Thoracic aorta (tissue), 2 donors: ENCODE measurements at places on chromosomes 3 and 15.

GRCh38 chr3:166446986-166447385 lies 609.8 kb upstream of the BCHE start:
- DNase-seq, result no peak
- H3K27ac ChIP-seq, result no peak overlapping the region
- H3K4me1 ChIP-seq, result no peaks in the 10 kb centered on the region
- H3K4me3 ChIP-seq, result no peak overlapping the region

DNA sequence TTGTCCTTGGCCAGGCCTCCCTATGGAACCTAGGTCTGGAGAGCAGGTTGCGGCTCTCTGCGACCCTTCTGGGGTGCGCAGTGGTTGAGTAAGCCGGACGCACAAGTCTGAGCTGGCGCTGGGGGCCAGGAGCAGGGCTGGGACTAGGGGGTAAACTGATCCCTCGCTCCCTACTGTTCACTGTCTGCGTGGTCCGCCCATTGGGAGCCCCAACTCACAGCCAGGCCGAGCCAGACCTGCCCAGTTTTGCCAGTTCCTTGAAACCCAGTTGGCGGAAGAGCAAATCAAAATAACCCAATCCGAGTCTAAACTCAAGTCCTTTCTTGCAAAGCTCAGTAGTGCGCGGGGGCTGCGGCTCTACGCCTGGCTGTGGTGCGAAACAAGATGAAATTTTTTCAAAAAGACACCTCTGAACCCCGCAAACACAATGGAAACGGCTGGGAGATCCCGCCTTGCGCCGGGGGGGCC lies 17.5 kb downstream of the RGMA start:
- peaks cover 57% of the 10 kb centered on the region for H3K4me1 ChIP-seq
- no peaks in the 10 kb centered on the region for H3K27me3 ChIP-seq
- DNase-seq, result no peak
- H3K27ac ChIP-seq, result peak overlapping the region; percentile 88
- no peaks in the 10 kb centered on the region for H3K36me3 ChIP-seq

DNA sequence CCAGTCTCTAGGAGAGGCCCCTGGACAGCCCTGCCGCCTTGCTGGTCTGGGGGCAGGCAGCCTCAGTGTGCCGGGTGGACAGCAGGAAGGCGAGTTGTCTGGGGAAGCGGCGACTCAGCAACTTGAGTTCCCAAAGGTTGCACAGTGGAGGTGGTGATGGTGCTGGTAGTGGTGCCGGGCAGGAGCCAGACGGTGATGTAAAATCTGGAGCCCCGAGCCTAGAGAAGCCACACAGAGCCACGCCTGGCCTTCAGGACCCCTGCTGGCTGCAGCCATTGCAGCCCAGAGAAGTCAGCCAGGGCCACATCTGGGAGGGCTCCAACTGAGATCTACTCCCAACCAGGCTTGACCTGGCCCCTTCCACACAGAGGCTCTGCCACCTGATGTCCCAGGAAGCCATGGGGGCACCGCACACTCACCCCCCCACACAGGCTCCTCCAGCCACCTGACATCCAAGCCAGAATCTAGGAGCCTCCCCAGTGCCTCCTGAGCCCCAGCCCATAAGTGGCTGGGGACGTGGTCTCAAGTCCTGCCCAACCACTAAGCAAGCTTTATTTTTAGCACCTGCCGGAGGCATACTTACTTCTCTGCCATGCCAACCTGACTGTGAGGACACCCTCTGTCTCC lies 8.8 kb downstream of the C3orf22 start:
- H3K36me3 ChIP-seq, result no peaks in the 10 kb centered on the region
- no peaks in the 10 kb centered on the region for H3K4me1 ChIP-seq
- H3K27me3 ChIP-seq, result no peaks in the 10 kb centered on the region

GRCh38 chr15:95609096-95609495 lies 721.4 kb upstream of the NR2F2 start:
- no peaks in the 10 kb centered on the region for H3K27me3 ChIP-seq
- H3K4me3 ChIP-seq, result no peak overlapping the region
- no peak overlapping the region for H3K27ac ChIP-seq
- no peak for DNase-seq
- H3K4me1 ChIP-seq, result peaks cover 37% of the 10 kb centered on the region
- no peaks in the 10 kb centered on the region for H3K36me3 ChIP-seq

GRCh38 chr3:31892500-31892899 lies 88.6 kb downstream of the OSBPL10 start:
- H3K4me3 ChIP-seq, result no peak overlapping the region
- no peaks in the 10 kb centered on the region for H3K4me1 ChIP-seq
- no peaks in the 10 kb centered on the region for H3K27me3 ChIP-seq
- H3K27ac ChIP-seq, result no peak overlapping the region
- no peak for DNase-seq
- H3K36me3 ChIP-seq, result no peaks in the 10 kb centered on the region

- no peak for DNase-seq
- no peak overlapping the region for H3K4me3 ChIP-seq
- no peaks in the 10 kb centered on the region for H3K36me3 ChIP-seq
- H3K27me3 ChIP-seq, result no peaks in the 10 kb centered on the region
Observed at GRCh38 chr3:59783468-59783988, 733.7 kb upstream of the CFAP20DC start.

GRCh38 chr3:183265834-183266417 lies 12.9 kb downstream of the B3GNT5 start:
- no peaks in the 10 kb centered on the region for H3K36me3 ChIP-seq
- H3K4me1 ChIP-seq, result no peaks in the 10 kb centered on the region
- no peaks in the 10 kb centered on the region for H3K27me3 ChIP-seq
- H3K27ac ChIP-seq, result no peak overlapping the region

- no peaks in the 10 kb centered on the region for H3K36me3 ChIP-seq
- H3K27ac ChIP-seq, result no peak overlapping the region
- H3K27me3 ChIP-seq, result no peaks in the 10 kb centered on the region
- no peak for DNase-seq
- H3K4me1 ChIP-seq, result no peaks in the 10 kb centered on the region
Observed at GRCh38 chr15:35325374-35325941, 220.5 kb downstream of the DPH6 start.

DNA sequence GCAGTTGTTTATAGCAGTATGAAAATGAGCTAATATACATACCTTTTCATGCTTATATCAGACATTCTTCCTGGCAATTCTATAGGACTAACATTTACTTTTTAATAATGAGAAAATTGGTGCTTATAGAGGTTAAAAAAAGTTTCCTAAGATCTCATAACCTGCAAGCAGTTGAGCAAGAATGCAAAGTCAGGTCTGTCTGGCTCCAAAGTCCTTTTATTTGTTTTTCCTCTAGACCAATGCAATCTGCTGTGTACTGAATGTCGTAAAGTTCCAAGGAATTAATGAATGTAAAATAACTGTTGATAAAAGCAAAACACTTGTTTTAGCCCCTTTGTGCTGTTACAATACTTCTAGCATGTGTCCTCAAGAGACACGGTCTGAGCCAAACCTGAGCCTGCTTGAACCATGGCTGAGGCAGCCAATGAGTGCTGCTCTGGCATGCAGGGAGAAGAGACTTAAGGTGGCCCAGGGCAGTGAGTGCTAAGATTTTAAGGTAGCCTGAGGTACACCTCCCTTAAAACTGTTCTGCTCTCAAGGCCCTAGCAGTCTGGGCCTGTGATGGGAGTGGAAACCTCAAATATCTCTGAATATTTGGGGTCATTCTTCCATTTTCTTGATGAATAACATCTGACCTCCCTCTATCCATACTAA lies 555.1 kb upstream of the NAALADL2 start:
- no peaks in the 10 kb centered on the region for H3K27me3 ChIP-seq
- no peak overlapping the region for H3K4me3 ChIP-seq
- H3K4me1 ChIP-seq, result no peaks in the 10 kb centered on the region
- H3K27ac ChIP-seq, result no peak overlapping the region

GRCh38 chr3:29761517-29761916 lies 480.6 kb downstream of the RBMS3 start:
- peak overlapping the region; percentile 3 for H3K27ac ChIP-seq
- no peaks in the 10 kb centered on the region for H3K27me3 ChIP-seq
- no peak for DNase-seq
- no peak overlapping the region for H3K4me3 ChIP-seq

DNA sequence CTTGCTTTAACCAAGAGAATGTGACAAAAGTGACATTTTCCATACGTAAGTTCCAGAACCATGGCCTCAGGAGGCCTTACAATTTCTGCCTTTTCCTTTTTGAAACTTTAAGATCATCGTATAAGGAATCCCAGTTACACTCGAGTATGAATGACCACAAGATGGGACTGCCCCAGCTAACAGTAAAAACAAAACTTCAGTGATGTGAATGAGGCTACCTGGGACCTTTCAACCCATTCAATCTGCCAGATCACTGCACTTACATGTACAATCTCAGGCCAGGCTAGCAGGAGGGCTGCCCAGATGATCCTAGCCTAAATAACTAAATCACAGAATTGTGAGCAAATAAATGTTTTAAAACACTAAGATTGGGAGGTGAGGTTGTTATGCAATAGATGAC lies 328.8 kb downstream of the CNTN6 start:
- DNase-seq, result no peak
- H3K27ac ChIP-seq, result no peak overlapping the region
- no peaks in the 10 kb centered on the region for H3K27me3 ChIP-seq

- no peaks in the 10 kb centered on the region for H3K27me3 ChIP-seq
- no peaks in the 10 kb centered on the region for H3K4me1 ChIP-seq
- no peaks in the 10 kb centered on the region for H3K36me3 ChIP-seq
- no peak overlapping the region for H3K27ac ChIP-seq
- H3K4me3 ChIP-seq, result no peak overlapping the region
Observed at GRCh38 chr3:83454353-83454752, 1504.4 kb upstream of the CADM2 start.

DNA sequence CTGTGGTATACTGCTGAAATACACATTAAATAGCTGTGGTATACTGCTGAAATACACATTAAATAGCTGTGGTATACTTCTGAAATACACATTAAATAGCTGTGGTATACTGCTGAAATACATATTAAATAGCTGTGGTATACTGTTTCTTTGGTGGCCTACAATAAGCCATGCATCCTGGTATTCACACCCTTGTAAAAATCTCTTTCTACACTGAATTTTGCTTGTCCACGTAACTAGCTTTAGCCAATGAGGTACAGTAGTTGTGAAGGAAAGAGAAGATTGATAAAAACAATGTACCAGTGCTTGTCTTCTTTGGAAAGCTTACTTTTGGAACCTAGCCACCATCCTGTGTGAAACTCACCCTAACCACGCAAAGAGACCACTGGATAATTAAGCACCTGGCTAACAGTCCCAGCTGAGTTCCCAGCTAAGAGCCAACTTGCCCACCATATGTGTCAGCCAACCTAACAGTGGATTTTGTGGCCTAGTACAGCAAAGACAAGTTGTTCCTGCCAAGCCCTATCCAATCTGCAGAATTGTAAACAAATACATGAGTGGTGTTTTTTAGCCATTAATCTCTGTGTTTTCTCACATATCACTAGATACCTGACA lies 103.4 kb upstream of the MELTF start:
- no peaks in the 10 kb centered on the region for H3K27me3 ChIP-seq
- no peak overlapping the region for H3K4me3 ChIP-seq
- no peak overlapping the region for H3K27ac ChIP-seq

- no peaks in the 10 kb centered on the region for H3K36me3 ChIP-seq
- no peak for DNase-seq
- no peaks in the 10 kb centered on the region for H3K27me3 ChIP-seq
- no peak overlapping the region for H3K27ac ChIP-seq
Observed at GRCh38 chr3:111735243-111735758, 123.8 kb upstream of the PHLDB2 start.

DNA sequence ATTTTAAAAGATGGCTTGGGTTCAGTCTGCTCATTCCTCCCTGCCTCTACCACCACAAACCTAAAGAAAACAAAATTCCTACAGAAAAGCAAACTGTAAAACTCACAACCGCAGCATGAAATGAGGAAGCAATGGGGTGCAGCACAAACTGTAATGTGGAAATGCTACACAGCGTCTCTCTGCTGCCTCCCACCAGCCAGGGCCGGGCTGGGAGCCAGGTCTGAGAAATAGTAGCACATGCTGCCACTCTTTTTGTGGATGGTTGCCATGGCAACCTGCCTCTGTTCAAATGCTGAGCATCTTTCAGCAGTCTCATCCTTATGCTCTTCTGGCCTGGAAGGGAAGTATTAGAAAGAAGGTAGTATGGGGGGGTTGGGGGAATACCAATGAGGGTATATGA lies 55.4 kb downstream of the EOMES start:
- H3K27ac ChIP-seq, result no peak overlapping the region
- no peaks in the 10 kb centered on the region for H3K27me3 ChIP-seq

DNA sequence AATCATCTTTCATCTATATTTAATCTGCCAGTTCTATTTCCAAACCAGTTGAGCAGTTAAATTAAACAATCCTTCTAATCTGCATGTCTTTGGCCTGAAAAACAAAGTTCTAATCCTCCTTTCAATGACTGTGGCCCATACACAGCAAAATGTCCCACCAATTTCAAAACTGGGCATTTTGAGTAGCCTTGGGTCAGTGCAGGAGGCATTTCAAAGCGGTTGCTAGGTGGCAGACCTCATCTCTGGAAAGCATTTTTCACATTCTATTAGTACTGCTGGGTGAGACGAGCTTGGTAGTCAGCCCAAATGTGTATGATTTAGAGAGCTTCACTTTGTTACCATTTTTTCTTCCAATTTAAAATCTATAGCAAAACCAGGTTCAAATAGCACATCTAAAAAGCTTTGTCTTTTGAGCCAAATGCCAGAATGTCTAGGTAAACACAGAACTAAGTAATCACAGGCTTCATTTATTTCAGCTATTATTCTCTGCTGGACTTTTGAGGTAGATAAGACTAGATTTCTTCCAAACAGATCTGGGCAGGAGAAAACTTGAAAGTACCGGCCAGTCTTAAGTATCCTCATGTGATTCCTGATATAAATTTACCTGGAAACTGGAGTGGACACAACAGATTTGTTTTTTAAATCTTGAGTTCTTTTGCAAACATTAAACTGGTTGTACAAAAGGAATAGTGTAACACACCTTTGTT lies 8.9 kb upstream of the ARHGEF26 start:
- H3K4me1 ChIP-seq, result no peaks in the 10 kb centered on the region
- H3K27ac ChIP-seq, result no peak overlapping the region
- H3K36me3 ChIP-seq, result no peaks in the 10 kb centered on the region
- H3K27me3 ChIP-seq, result no peaks in the 10 kb centered on the region

DNA sequence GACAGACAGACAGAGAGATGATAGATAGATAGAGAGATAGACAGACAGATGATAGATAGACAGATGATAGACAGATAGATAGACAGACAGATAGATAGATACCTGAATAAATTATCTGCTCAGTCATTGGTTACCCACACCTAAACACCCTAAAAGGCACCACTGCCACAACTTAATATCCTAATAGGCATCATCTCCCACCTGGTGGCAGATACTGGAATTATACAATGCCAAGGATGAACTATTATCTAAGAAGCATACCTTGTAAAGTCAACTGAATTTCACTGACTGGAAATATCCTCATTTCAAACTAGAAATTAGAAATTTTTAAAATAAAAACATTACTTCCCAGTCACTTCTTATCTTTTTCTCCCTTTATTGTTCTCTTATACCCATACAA lies 19.4 kb upstream of the ATP8B4 start:
- H3K36me3 ChIP-seq, result no peaks in the 10 kb centered on the region
- DNase-seq, result no peak
- no peak overlapping the region for H3K4me3 ChIP-seq
- H3K4me1 ChIP-seq, result no peaks in the 10 kb centered on the region

GRCh38 chr3:154977666-154978065 lies 102.5 kb upstream of the MME start:
- no peak for DNase-seq
- H3K4me1 ChIP-seq, result no peaks in the 10 kb centered on the region
- H3K27me3 ChIP-seq, result no peaks in the 10 kb centered on the region
- H3K27ac ChIP-seq, result no peak overlapping the region
- no peaks in the 10 kb centered on the region for H3K36me3 ChIP-seq
